ENCODE measurements at places on chromosomes 1 and 21. TPM values are rescaled to one million over a fixed set of nuclear protein-coding genes. Genes with fewer than 3 reads are reported as not detected.

The LCE2B gene
- total RNA-seq: not detected

The SPATA21 gene
- total RNA-seq: not detected

The AADACL3 gene
- total RNA-seq: not detected

The EDARADD gene
- 1.1 TPM for total RNA-seq

The RAB3B gene
- total RNA-seq: 0.05 TPM

The C1orf105 gene
- not detected for total RNA-seq

The SLC9C2 gene
- not detected for total RNA-seq

The KDM5B gene
- total RNA-seq: 180 TPM

The CTTNBP2NL gene
- 41.3 TPM for total RNA-seq

The ACKR1 gene
- 47.6 TPM for total RNA-seq

The TNFSF4 gene
- 0.23 TPM for total RNA-seq

The TSACC gene
- total RNA-seq: 3.6 TPM

DNA sequence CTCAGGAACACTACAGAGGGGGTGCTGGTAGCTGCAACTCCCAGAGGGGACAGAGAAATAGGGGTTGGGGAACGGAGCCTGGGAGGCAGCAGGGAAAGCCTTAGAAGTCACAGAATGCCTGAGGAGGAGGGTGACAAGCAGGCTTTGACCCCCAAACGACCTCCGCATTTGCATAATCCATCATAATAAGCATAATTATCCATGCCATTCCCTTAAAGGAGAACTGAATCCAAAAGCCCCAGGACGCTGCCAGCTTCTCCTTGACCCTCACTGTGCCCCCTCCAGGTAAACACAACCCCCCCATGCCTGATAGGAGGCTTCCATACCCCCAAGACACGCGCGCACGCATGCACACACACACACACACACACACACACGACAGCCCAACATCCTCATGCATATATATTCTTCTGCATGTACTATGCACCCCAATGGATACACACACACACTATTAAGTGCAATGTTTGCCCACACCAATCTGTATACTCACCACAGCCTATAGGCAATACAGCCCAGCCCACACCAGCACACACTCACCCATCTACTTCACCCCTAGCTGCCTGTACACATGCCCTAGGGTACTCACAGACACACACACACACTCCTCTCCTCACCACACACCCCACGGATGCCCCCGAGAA lies 27.8 kb downstream of the SDC3 start:
- peaks cover 7% of the 10 kb centered on the region for H3K36me3 ChIP-seq
- no peak overlapping the region for H3K4me3 ChIP-seq
- H3K4me1 ChIP-seq: peaks cover 25% of the 10 kb centered on the region
- no peak for DNase-seq

DNA sequence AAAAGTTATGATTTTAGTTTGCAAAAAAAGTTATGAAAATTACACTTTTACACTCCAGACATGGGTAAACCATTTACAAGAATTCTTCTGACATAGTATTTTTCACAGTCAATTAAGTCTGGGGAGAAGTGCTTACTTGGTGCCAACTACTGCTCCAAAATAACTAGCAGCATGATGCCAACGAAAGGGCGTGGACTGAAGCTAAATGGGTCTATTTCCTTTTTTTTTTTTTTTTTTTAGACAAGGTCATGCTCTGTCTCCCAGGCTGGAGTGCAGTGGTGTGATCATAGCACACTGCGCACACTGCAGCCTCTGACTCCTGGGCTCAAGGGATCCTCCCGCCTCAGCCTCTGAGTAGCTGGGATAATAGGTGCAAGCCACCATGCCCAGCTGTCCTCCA lies 43.2 kb downstream of the FMO4 start:
- no peak overlapping the region for H3K4me3 ChIP-seq
- no peak overlapping the region for H3K27ac ChIP-seq
- no peaks in the 10 kb centered on the region for H3K36me3 ChIP-seq
- no peak for DNase-seq

- no peaks in the 10 kb centered on the region for H3K36me3 ChIP-seq
- H3K27me3 ChIP-seq: no peaks in the 10 kb centered on the region
- H3K4me1 ChIP-seq: no peaks in the 10 kb centered on the region
- H3K4me3 ChIP-seq: no peak overlapping the region
These were observed 61.2 kb upstream of the VTCN1 start for GRCh38 chr1:117271959-117272358.

GRCh38 chr1:35062518-35063196 lies 16.5 kb upstream of the ZMYM1 start:
- H3K27ac ChIP-seq: no peak overlapping the region
- DNase-seq: peak; percentile 53
- no peak overlapping the region for H3K4me3 ChIP-seq
- peaks cover 6% of the 10 kb centered on the region for H3K4me1 ChIP-seq

DNA sequence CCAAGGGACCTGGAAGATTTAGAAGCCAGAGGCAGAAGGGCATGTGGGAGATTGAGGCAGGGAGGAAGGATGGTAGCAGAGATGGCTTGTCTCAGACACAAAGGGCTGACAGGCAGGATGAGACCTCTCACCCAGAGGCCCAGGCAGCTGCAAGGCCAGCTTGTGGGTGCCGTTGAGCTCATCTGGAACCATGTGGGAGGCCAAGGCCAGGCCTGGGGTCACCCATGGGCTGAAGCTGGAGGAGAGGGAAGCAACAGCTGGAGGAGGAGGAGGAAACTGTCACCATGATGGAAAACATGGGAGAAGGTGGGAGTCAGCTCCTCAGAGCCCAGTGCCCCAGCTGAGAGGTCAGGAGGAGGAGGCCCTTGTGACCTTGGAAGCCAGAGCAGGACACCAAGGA lies 6.4 kb downstream of the CRABP2 start:
- H3K4me1 ChIP-seq: peaks cover 8% of the 10 kb centered on the region
- no peak overlapping the region for H3K27ac ChIP-seq
- no peak for DNase-seq
- peaks cover 14% of the 10 kb centered on the region for H3K27me3 ChIP-seq

- peak overlapping the region; percentile 66 for H3K4me3 ChIP-seq
- peaks cover 37% of the 10 kb centered on the region for H3K4me1 ChIP-seq
- H3K36me3 ChIP-seq: peaks cover 7% of the 10 kb centered on the region
These were observed 8.1 kb upstream of the SLX9 start for GRCh38 chr21:44931501-44932407.

DNA sequence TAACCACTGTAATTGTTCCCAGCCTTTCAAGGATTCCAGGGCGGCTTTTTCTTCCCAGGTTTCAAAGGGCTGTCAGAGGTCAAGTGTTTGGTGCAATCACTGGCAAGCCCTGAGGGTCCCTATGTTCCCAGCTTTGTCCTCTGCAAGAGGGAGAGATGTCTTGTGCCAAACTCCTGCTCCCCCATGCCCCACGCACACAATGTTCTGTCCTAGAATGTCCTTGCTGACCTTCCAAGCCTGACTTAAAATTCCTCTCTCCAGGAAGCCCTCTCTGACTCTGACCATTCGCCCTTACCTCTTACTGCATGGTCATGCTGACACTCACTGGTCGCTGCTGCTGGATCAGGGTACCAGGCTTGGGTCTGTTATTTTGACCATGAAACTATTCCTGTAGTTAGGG lies 152.5 kb upstream of the KCND3 start:
- peaks cover 69% of the 10 kb centered on the region for H3K27me3 ChIP-seq
- no peaks in the 10 kb centered on the region for H3K36me3 ChIP-seq
- DNase-seq: no peak
- H3K4me3 ChIP-seq: no peak overlapping the region
- H3K27ac ChIP-seq: no peak overlapping the region

DNA sequence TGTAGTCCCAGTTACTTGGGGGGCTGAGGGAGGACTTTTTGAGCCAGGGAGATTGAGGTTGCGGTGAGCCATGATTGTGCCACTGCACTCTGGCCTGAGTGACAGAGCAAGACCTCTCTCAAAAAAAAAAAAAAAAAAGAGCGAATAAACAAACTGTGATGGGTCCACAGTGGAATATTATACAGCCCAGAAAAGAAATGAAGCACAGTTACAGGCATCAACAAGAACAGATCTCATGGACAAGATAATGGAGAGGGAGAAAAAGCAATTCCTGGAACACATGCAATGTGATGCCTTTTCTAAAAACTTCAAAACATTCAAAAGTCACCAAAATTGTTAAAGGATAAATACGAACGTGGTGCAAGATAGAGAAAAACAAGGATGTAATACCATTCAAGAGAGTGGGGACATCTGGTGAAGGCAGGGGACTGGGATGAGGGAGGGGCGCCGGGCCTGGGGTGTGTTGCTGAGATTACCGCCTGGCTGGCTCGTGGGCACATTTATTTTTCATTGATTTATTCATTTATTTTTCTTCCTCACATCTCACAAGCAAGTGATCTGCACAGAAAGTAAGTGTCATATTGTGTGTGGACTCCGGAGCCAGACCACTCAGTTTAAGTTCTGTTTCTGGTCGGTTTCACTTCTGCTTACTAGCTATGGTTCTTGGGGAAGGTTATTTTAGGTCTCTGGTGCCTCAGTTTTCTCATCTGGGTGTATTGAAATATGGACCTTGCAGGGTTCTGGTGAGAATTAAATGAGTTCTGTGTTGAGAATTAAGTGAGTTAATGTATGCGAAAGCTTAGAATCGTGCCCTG lies 30.1 kb downstream of the ABCG1 start:
- no peak overlapping the region for H3K27ac ChIP-seq
- DNase-seq: no peak

DNA sequence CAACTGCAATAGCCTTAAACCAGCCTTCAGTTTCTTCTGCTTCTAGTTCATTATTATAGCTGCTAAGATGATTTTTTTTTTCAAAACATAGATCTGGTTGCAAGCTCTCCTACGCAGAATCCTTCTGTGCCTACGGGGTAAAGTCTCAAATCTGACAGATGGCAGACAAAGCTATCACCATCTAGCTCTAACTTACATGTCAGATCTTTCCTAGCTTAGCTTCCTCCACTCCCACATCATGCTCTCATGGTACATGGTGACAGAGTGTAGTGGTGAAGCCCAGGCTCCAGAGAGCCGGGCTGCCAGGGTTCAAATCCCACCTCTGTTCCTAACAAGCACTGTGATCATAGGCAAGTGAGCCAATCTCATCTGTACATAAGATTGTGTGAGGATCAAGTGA lies 24.2 kb upstream of the GUCA2B start:
- H3K36me3 ChIP-seq: no peaks in the 10 kb centered on the region
- H3K27me3 ChIP-seq: peaks cover 46% of the 10 kb centered on the region
- H3K27ac ChIP-seq: no peak overlapping the region

DNA sequence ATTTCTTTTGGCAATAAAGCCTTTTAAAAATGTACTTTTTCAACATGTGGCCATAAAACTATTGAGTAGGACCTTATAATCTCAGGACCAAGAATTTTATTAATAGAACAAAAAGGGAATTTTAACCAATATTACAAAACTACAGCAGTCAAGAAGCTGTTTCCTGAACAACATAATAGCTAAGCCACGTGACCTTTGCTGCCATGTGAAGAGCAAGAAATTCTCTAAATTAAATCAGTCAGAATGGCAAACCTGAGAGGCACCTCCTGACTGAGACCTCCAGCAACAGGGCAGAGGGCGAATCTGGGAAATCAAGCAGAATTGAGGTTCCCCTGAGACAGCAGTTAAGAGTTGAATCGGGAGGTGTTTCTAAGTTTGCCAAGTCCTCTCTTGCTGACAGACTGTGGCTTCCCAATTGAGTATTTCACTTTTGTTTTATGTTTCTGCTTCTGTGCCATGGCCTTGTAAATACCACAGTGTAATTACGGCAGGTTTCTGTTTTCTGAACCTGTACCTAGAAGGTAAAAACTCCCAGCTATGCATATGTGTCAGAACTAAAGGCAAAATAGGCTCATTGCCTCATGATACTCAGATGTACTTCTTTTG lies 358.4 kb downstream of the NTNG1 start:
- H3K4me1 ChIP-seq: no peaks in the 10 kb centered on the region
- no peak overlapping the region for H3K4me3 ChIP-seq
- DNase-seq: no peak

GRCh38 chr1:214377886-214378285 lies 96.9 kb downstream of the SMYD2 start:
- no peaks in the 10 kb centered on the region for H3K27me3 ChIP-seq
- H3K4me1 ChIP-seq: peaks cover 11% of the 10 kb centered on the region
- peaks cover 100% of the 10 kb centered on the region for H3K36me3 ChIP-seq
- H3K27ac ChIP-seq: peak overlapping the region; percentile 47
- no peak overlapping the region for H3K4me3 ChIP-seq

GRCh38 chr1:183879966-183880365 lies 75.0 kb downstream of the RGL1 start:
- H3K4me1 ChIP-seq: peaks cover 19% of the 10 kb centered on the region
- H3K36me3 ChIP-seq: no peaks in the 10 kb centered on the region
- no peak for DNase-seq
- H3K27ac ChIP-seq: no peak overlapping the region
- H3K27me3 ChIP-seq: no peaks in the 10 kb centered on the region

- no peaks in the 10 kb centered on the region for H3K36me3 ChIP-seq
- peaks cover 62% of the 10 kb centered on the region for H3K27me3 ChIP-seq
- no peak overlapping the region for H3K27ac ChIP-seq
- DNase-seq: no peak
- no peak overlapping the region for H3K4me3 ChIP-seq
These were observed 76.5 kb downstream of the S1PR1 start for GRCh38 chr1:101313356-101313755.

- H3K27ac ChIP-seq: peak overlapping the region; percentile 82
- no peak for DNase-seq
- peaks cover 43% of the 10 kb centered on the region for H3K4me1 ChIP-seq
- H3K36me3 ChIP-seq: peaks cover 99% of the 10 kb centered on the region
These were observed 9.9 kb downstream of the UTP25 start for GRCh38 chr1:209837671-209838070.

- peaks cover 38% of the 10 kb centered on the region for H3K4me1 ChIP-seq
- no peak overlapping the region for H3K4me3 ChIP-seq
- H3K27ac ChIP-seq: peak overlapping the region; percentile 46
- H3K27me3 ChIP-seq: no peaks in the 10 kb centered on the region
- no peaks in the 10 kb centered on the region for H3K36me3 ChIP-seq
These were observed 69.6 kb downstream of the DUSP10 start for GRCh38 chr1:221672239-221672645.

- no peak overlapping the region for H3K27ac ChIP-seq
- no peak for DNase-seq
These were observed 9.3 kb upstream of the ST6GALNAC5 start for GRCh38 chr1:76857973-76858372.

DNA sequence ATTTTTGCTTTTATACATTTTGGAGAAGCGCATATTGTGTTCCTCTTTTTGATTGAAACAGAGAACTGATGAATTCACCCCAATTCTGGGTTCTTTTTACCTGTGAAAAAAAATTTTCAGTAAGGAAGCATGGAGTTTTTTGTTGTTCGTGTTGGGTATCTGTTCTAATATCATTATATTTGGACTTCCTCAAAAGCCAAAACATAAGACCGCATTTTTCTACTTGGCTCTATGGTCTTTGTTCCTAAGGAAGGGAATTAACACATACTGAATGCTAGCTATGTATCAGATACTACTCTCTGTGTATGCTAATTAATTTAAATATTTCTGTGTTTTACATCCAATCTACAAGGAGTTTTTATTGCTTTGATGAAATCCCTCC lies 12.9 kb downstream of the EPB41 start:
- H3K4me3 ChIP-seq: no peak overlapping the region
- peak overlapping the region; percentile 91 for H3K27ac ChIP-seq
- no peaks in the 10 kb centered on the region for H3K36me3 ChIP-seq
- no peak for DNase-seq
- no peaks in the 10 kb centered on the region for H3K27me3 ChIP-seq

All from MCF 10A (cell line).